ENCODE measurements at places on chromosomes 5 and 9.

- no peak for DNase-seq
Measured at GRCh38 chr9:30356221-30356620, 2028.2 kb upstream of the ACO1 start.

DNA sequence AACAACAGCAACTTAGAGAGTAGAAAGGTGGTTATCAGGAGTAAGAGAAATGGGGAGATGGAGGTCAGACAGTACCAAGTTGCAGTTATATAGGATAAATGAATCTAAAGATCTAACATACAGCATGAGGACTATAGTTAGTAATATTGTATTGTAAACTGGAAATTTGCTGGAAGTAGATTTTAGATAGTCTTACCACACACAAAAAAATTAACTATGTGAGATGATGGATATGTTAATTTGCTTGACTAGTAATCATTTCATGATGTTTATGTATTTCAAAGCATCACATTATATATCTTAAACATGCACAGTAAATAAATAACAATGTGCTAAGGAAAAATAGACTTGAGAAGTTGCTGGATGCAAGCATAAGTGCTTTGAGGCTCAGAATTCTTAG lies 622.1 kb downstream of the CCDC171 start:
- DNase-seq, result no peak

DNA sequence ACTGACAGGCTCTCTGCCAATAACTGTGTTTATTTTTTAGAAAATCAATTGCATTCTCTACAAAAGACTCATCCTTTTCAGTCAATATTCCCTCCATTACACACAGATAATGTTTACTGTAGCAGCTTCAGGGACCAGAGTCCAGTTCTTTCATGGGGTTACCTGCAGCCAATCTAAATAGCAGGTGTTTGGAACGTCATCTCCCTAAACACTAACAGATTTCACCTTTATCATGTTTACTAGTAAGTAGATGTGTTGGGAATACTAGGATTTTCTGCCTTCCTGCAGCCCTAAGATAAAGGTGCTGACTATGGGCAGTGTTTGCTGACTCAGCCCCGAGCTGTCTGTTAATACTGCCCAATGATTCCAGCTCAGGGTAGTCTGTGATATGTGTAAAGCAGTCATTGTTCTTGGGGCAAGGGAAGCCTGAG lies 447.0 kb downstream of the KIF4B start:
- DNase-seq, result no peak

DNA sequence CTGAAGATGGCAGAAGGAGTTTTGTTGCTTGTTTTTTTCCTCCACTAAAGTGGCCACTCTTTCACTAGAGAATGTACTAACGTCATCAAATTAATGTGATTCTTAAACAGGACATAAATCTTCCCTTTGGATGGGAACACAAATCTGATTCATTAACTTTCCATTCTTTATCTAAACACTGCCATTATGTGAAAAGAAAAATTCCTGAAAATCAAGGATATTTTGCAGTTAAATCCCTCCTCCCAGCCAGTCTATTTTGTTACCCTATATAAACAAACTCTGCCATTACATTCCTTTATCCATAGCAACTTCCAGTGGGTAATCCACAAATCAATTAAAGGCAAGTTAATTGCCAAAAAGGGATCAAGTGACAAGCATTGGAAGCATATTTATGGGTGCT lies 546.5 kb downstream of the PDE4D start:
- DNase-seq, result no peak

DNA sequence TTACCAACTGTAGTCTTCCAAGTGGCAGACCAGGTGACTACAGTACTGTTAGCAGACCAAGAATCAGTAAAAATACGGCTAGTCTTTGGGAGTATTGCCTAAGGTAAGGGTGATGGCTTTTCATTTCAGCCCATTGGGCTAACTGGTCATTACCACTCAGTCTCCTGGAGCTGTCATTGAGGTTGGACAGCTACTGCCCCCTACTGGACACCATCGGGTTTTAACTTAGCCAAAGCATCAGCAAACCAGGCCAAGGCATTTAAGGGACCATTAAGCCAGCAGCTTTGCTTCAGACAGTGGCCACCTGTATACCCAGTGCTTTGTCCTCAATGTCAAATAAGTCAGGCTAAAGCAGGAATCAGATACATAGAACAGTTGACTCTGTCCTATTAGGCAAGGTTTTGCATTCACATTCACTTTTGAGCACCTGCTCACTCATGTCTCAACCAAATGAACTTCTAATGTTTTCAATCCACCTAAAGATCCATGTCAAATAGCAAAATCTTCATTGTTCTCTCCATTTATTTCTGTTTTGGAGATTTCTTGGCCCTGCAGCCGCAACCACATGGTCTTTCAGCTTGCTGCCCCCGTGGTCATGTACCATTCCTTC lies 117.2 kb downstream of the INVS start:
- DNase-seq, result peak; percentile 69

DNA sequence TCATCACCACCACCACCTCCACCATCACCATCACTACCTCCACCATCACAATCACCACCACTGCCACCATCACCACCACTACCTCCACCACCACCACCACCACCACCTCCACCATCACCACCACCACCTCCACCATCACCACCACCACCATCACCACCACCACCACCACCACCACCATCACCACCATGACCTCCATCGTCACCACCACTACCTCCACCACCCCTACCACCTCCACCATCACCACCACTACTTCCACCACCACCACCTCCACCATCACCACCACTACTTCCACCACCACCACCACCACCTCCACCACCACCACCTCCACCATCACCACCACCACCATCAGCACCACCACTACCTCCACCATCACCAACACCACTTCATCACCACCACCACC lies 23.5 kb upstream of the ADCY2 start:
- DNase-seq, result no peak

DNA sequence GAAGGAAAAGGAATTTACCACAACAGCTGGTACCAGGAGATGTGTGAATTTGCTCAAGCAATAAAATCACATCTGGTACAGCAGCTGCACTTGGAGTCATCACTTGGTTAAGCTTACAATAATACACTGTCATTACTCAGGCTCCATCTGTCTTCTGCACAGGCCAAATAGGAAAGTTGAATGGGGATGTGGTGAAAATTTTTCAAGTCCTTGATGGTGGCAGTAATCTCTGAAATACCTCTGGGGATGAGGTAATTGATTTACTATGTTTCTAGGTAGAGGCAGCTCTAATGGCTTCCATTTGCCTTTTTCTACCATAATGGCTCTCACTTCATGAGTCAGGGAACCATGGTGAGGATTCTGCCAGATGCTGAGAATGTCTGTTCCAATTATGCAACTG lies 206.8 kb upstream of the ATP10B start:
- DNase-seq, result no peak

- DNase-seq, result no peak
Measured at GRCh38 chr5:69092969-69093368, 845 bp upstream of the SLC30A5 start.

DNA sequence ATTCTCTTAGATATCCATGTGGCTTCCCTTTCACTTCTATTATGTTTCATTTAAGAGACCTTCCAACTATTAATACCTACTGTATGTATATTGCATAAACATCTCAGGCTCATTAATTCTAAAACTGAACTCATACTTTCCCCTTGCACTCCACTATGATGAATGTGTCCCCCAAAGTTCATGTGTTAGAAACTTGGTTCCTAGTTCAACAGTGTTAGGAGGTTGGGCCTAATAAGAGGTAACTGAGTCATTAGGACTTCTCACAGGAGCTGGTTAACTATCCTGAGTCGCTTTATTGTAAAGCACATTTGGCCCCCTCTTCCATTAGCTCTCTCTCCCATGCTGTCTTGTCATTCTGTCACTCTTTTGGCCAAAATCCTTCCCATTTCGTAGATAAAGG lies 22.0 kb downstream of the ANKHD1 start:
- DNase-seq, result no peak

DNA sequence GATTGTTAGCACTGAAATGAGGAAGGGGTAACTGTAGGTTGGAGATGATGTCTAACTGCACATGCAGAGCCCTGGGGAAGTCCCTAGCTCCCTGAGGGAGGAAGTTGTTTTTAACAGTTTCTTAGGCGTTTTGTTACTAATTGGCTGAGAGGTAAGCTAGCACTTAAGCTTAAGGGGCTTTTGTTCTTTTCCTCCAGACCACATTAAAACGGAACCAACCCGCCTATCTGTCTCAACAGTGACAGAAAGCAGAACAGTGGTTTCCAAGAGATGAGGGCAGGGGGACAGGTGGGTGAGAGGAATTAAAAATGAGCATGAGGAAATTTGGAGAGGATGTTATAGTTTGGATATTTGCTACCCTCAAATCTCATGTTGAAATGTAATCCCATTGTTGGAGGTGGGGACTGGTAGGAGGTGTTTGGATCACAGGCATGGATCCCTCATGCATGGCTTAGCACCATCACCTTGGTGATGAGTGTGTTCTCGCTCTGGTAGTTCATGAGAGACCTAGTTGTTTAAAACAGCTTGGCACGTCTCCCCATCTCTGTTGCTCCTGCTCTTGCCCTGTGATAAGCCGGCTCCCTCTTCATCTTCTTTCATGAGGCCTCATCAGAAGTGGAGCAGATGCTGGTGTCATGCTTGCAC lies 38.9 kb downstream of the LYRM7 start:
- DNase-seq, result peak; percentile 84

DNA sequence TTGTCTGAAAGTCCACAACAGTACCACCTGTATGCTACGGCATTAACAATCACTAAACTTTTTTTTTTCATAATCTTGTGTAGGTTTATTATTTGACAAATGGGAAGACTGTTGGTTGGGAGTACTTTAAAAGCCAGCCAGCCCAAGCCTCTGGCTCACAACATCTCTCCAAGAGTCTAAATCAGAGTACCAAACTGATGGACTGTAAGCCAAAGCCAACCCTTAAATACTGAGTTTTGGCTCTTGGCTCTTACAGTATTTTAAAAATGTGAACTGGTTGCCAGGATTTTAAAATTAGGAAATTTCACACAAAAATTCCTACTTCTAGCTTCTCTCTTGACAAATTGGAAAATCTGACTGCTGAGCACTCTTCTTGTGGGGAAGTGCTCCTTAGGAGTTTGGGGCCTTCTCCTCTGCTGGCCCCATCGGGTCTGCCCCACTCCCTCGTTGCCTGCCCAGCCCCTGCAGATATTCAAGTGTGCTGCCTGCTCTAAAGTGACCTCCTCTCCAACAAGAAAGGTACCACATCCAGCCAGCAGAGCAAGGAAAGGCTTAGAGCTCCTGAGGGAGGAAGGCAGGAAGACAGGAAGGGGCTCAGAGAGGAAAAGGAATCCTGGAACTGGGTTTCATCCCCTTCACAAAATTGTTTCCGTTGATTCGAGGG lies 21.8 kb upstream of the TMOD1 start:
- no peak for DNase-seq

- no peak for DNase-seq
Measured at GRCh38 chr9:292915-293314, 78.2 kb downstream of the DOCK8 start.

GRCh38 chr9:113654605-113655428 lies 191.3 kb downstream of the RGS3 start:
- no peak for DNase-seq

DNA sequence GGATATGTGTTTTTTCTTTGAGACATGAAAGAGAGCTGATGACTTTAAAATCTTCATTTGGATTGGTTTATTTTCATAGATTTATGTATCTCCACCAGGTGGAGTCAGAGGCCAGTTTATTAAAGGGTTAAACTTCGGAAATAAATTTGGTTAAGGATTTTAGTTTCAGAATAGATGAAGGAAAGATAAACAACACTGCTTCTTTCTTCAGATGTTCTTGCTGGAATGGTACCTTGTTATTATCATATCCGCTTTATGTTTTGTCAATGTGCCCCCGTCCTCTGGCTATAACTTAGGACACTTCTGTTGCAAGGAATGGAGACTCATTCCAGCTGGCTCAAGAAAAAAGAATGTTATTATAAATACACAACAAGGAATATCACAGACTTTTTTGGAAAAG lies 81.2 kb downstream of the ALDH1A1 start:
- DNase-seq, result no peak

Data from CD4-positive, alpha-beta T cell treated with Interleukin-21 for 1 hour (primary cell).